ENCODE measurements at places on chromosomes 2 and 18.

GRCh38 chr2:112547333-112547732, 5.1 kb downstream of the POLR1B start:
- DNase-seq, result no peak

DNA sequence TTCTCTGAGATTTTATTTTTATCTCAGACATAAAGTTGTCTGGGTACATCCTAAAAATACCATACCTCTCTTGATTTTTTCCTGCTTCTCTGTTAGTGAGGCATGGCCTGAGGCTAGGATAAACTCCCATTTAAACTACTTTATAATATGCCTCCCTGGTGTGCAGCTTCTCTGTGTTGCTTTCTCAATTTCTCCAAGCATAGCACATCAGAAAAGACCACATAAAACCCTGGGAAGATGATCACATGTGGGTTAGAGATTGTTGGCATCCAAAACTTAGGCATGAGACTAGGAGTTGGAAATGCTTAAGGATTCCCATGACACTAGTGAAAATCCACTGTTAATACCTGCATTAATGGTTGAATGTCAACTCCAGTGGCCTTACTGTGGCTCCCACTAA, 254.6 kb downstream of the RND3 start:
- DNase-seq, result no peak

DNA sequence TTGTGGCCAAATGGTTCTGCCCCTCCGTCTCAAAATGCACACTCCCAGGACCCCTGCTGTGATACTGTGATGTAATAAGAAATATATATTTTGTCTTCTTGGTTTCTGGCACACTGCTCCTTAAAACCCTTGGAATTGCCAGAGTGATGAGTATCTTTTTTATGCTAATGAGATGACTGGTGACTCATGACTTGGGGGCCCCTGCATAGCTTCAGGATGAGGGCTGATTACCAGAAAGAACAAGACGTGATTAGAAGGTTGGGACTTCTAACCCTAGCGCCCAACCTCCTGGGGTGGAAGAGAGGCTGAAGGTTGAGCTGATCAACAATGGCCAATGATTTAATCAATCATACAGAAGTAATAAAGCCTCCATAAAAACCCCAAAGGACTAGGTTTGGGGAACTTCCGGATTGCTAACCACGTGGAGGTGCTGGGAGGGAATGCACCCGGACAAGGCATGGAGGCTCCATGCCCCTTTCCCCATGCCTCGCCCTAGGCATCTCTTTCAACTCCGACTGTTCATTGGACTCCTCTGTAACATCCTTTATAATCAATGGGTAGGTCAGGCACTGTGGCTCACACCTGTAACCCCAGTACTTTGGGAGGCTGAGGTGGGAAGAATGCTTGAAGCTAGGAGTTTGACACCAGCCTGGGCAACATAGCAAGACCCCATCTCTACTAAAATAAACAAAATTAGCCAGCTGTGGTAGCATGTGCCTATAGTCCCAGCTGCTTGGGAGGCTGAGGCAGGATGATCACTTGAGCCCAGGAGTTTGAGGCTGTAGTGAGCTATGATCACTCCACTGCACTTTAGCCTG, 89.1 kb downstream of the HS1BP3 start:
- DNase-seq, result no peak

DNA sequence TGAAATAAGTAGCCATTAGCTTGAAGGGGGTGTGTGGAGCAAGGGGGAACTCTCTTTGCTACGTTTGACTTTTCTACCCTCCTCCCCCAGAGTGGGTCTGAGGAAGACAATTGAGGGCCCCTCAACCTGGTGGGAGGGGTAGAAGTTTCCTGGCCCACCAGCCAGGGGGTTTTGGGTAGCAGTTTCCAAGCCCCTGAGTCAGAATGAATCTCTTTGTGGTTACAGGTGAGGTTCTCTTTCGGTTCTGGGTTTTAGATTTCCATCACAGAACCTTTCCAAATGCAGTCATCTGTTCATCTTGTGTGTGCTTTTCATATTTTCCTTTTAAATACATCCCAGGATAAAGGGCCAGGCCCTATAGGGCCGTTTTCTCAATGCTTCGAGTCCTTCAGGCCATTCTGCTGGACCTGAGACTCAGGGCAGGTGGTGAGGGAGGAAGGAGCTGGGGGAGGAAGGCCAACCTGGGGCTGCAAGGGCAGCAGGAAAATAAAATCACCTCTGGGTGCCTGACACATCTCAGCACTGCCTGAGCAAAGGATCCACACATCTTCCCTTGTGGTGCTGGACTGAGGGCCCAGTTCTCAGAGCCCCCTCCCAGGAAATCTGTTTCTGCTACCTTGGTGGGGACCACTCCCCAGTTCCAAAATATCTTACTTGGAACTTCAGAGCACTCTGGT, 4.7 kb downstream of the LBH start:
- DNase-seq, result no peak

DNA sequence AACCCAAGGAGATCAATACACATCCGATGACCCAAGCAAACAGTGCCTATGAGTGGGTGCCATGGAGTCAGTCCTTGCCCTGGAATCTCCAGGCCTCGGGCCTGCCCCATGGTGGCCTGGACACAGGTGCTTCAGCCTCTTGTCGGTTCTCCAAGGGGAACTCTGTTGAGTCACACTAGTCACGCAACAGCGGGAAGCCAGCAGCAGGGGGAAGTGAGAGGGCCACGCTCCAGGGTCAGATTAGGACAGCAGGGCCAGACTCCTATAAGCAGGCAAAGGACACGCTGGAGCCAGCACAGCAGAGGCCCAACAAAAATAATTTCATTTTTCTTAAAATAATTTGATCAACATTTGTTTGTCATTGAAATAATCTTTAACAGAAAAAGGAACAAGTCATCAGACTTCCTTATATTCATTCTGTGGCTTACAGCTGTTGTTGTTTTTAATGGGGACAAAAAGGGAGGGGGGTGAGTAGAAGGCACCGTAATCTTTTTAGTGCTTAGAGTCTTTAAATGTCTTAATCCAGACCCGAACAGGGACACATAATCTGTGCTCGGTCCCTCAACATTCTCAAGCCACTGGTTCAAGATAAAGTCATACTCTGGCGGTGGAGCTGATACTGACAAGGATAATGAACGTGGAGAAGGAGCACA, 16.4 kb upstream of the ARMC9 start:
- DNase-seq, result peak; percentile 88

- no peak for DNase-seq
Observed at GRCh38 chr2:203579730-203580129, 44.6 kb upstream of the RAPH1 start.

- no peak for DNase-seq
Observed at GRCh38 chr2:121081701-121082100, 203.3 kb downstream of the TFCP2L1 start.

- DNase-seq, result no peak
Observed at GRCh38 chr2:196159221-196159892, 12.0 kb downstream of the STK17B start.

DNA sequence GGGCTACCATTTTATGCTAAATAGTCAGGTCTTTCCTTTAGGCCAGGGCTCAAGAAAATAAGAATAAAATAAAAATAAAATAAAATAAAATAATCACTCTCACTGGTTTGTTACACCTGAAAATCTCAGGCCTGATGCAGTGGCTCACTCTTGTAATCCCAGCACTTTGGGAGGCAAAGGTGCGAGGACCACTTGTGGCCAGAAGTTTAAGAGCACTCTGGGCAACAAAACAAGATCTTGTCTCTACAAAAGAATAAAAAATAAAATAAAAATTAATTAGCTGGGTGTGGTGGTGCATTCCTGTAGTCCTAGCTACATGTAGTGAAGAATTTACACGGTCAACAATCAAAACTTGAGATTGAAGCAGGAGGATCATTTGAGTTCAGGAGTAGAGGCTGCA, 159.4 kb downstream of the NRXN1 start:
- DNase-seq, result no peak

GRCh38 chr2:59853032-59853431, 700.4 kb downstream of the BCL11A start:
- DNase-seq, result no peak

DNA sequence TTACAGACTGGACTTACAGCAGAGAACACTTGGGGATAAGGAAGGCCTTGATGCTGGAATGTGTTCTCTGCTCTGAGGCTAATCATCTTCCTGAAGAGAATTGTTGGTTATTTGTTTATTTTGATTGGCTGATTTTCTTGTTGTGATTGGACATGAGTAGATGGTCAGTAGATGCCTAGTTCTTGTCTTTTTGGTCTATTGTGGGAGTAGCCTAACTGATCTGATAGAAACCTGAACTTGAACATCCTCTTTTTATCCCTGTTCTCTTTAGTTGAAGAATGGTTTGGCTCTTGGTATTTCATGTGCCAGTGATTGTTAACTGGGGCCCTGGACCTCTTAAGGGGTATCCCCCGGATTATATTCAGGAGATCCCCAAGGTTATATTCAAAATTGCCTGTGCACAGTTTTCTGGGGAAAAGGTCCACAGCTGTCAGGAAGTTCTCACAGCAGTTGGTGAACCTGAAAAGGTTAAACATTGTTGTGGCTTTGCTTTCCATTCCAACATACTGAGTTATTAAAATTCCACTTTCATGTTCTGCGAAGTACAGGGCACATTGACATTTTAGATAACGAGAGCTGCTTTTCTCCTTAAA, 13.6 kb downstream of the TWSG1 start:
- no peak for DNase-seq

DNA sequence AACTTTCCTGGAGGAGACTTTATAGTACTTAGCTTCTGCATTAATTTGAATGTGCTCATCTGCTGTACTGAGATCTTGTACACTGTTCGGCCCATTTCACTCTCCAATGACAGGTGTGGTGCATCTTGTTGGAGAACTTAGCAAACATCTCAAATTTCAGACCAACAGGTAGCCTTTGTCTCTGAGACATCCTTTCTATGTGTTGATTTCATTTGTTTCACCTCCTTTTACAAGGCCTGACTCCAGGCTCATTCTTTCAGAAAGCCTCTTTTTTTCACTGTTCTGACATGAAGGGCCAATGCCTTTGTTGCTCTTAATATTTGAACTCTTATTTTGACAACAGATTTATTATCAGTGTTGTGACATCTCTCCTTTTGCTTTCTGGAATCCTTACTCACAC, 271.8 kb upstream of the FANCL start:
- DNase-seq, result no peak

DNA sequence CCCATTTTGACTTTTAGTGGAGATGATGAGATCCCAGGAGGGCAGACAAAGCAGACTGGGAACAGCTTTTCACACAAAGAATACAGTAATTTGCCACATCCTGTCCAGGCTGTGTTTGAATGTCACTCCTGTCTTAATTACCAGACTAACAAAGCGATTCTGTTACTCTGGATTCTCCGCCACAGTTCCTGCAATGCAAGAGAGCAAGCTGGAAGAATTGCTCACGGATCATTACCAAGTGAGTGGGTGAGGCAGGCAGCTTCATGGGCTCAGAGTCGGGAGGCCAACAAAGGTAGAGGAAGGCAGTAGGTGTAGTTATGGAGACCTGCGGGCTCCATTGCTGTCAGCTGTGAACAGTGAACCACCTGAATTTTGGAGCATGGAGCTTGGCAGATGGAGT, 250.5 kb upstream of the ATP5MC3 start:
- DNase-seq, result no peak

DNA sequence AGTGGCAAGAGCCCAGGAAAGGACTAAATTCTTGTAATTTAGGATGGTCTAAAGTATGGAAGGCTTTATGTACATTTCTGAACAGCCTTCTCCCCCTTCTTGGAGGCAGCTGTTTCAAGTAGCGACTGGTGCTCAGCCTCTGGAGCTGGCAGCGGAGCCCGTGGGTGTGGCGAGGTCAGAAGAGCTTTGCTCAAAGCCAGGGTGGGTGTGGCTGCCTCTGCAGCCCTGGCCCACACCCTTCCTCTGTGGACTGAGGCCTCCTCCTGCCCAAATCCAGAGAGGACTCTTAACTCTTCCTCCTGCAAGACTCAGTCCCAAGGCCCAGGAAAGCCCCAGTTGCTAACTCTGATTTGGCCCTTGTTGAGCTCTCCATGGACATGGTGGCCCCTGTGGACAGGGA, 202.1 kb upstream of the REV1 start:
- no peak for DNase-seq

DNA sequence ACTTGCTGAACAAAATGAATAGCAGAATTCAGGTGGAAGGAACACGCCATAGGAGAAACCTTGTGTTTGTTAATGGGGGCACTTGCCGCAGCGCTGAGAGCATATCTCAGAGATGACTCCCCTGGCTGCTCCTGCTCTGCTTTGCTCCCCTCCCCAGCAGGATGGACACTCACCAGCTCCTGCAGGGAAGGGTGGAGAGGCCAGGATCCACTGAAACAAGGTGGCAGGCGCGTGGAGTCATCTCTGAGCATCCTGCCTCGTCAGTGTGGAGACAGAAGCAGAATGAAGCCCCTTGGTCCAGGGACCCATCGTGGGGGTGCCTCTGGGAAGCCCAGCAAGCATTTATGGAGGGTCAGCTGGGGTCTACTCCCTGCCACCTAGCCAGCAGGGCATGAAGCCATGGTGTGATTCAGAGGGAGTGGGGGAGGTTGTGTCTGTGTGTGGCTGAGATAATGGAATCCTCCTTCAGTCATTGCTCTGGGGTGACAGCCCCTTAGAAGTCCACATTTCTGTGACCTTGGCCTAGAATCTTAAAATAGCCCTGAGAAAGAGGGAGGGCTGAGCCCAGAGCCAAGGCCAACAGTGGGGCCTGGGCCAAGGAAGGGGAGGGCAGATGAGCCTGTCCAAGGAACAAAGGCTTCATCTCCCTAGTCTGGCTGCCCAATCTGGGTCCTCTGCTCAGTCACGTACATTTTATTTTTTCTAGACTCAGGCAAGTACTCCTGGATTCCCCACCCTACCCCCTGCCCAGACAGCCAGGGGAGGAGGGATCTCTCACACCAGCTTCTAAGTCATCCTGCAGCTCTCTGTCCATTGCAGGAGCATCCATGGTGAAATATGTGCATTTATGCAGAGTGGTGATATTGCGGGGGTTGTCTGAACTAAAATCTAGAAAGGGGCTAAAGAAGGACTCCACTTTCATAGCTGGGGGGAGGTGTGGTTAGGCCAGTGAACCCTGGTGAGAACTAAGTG, 215.4 kb downstream of the ZBTB7C start:
- DNase-seq, result no peak

GRCh38 chr2:165293440-165294420, 54.5 kb downstream of the SCN2A start:
- DNase-seq, result no peak

- no peak for DNase-seq
Observed at GRCh38 chr2:75466708-75467311, 93.9 kb downstream of the EVA1A start.

DNA sequence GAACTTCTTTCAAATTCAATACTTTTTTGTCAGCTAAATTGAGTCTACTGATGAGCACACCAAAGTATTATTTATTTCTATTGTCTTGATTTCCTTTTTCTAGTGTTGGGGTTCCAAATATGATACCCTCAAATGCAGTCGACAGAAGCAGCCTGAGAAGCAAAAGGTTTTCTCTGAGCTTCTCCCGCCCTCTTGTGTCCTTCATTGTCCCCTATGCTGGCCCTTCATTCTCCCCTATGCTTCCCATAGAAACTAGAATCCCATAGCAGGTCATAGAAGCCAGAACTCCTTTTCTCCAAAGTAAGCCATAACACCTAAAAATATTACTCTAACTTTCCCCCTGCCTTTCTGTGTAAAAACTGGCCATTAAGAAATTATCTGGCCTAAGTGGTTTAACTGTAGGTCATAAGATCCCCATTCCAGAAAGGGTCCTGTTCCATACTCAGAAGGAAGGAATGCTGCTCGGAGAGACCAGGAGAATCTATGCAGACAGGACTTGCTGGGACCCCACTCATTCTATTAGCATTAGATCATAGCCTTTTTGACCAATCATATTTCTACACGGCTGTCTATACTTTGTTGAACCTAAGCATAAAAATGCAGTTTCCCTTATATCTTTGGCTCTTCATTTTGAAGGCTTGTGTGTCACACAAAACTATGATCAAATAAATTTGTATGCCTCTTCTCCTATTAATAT, 764.6 kb upstream of the PKDCC start:
- no peak for DNase-seq
